ENCODE measurements at places on chromosomes 16 and 17. TPM values are rescaled to one million over a fixed set of nuclear protein-coding genes. Genes with fewer than 3 reads are reported as not detected.

DNA sequence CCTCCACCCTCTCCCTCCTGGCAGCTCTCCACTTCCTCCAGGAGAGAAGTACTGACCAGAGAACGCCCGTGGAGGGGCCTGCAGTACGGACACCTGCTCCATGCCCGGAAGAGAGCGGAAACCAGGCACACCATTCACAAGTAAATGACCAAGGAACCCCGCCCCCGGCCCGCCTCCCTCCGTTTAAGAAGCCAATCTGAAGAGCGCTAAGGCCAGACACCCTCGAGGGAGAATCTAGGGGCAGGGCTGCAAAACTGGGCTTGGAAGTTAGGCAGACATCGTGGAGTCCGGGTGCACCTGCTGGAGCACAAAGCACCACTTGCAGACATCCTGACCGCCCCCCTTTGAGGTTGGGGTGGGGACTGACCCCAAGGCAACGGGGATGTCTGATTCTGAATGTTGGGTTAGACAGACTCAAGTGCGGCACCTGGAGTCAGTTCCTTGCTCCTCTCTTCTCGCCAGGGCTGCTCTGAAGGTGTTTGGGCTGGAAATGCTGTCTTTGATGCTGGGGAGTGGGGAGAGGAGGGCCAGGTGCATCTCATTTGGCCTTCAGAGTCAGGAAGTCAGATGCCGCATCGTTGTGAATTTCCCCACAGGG lies 964 bp upstream of the FAAP100 start:
- DNase-seq, result peak; percentile 55

- DNase-seq, result no peak
Measured at GRCh38 chr16:49498666-49499413, 125.2 kb downstream of the C16orf78 start.

DNA sequence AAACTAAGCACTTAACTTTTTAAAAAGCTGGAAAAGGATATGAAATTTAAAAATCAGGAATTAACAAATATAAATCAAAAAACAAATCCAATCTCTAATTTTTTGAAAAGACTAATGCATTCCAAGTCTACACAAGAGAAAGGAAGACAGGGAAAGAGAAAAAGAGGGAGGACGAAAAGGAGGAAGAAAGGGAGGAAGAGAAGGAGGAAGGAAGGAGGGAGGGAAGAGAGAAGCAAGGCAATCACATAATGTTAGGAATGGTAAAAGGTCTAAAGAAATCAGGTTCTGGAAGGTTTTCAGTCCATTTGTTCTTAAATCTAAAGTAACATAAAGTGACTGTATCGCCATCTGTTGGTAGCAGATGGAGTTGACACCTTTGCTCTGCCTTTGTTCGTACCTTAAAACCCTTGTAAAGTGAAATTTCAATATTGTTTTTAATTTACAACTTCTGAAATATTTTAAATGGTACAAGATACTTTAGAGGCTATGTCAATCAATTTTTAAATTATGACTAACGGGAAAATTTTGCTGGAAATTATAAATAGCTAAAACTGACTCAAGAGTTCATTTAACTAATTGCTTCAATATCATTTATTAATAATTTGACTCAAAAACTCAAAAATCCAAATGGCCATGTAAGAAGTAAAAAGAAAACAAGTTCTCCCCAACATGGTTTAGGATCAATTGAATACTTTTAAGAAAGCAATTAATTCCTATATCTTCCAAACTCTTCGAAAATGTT lies 20.4 kb upstream of the CDYL2 start:
- peak; percentile 79 for DNase-seq

Gene CRAMP1
- total RNA-seq, result 49.8 TPM

Gene ANKS4B
- total RNA-seq, result not detected

DNA sequence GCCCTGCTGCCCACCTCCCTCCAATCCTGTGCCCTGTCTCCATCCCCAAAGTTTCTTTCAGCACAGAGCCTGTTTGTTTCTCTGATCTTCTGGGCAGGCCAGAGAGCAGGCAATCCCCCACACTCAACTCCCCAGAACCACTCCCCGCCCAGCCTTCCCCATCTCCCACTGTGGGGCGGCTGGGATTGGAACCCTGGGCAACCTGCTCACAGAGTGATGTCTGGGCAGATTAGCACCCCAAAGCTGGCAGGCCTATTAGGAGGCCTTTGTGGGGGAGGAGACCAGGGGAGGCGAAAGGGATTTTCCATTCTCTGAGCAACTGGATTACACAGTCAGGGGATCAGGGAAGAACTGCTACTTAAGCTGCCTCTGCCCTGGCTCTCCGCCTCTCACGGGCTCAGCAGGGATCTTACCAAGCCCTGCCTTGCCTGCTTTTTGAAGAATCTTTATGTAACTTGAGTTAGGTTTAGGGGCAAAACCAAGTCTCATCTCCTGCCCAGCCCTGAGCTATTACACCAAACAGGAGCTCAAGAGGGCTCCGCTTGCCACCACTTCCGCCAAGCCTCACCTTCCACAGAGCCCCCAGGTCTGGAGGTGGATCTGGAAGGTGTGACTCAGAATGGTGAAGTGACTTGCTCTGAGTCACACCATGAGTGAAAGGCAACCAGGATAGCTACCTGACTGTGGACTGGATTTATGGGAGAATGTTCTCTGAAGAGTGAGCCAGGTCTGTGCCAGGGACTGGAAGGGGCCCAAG lies 16.0 kb upstream of the LHX1 start:
- DNase-seq, result no peak

Gene CLDN7
- 0.99 TPM for total RNA-seq

DNA sequence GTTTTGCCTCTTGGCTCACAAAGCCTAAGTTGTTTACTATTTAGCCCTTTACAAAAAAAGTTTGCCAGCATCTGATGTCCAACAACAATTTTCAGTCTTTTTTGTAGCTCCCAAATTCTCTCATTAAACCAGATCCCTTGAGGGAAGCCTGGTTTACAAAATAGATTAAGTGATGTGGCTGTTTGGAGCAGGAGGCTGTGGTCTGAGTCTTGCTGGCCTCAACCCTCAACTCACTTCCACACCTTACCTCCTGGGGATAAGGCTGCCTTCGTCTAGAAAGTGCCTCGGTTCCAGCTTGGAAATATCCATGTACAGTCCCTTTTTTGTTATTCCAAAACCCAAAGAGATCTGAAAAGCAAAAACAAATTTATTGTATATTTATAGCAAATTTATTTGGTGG lies 138.4 kb downstream of the WWOX start:
- DNase-seq, result no peak

DNA sequence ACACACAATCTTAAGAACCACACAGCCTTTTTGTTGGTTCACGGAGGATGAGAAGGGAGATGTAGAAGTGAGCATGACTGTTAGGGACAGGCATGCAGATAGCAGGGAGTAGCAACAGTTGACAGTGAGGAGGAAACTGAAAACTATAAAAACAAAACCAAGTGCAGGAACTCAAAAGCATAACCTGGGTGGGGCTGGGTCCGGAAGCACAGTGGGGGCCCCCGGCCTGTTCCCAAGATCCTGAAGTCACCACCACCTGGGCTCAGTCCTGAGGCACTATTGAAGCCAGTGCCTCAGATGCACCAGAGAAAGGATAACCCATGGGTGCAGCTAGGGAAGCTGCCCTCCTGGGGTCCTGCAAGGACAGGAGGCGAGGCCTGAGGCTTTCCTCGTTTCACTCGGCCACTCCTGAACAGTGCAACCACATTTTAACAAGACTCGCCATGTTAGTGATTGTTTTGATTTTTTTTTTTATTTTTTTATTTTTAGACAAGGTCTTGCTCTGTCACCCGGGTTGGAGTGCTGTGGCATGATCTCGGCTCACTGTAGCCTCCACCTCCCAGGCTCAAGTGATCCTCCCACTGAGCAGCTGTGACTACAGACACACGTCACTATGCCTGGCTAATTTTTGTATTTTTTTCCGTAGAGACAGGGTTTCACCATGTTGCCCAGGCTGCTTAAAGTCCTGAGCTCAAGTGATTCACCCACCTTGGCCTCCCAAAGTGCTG lies 27.7 kb upstream of the CBX4 start:
- DNase-seq, result no peak

- no peak for DNase-seq
Measured at GRCh38 chr17:48752399-48753288, 24.1 kb upstream of the HOXB13 start.

- no peak for DNase-seq
Measured at GRCh38 chr17:59356543-59357218, 25.2 kb downstream of the YPEL2 start.

DNA sequence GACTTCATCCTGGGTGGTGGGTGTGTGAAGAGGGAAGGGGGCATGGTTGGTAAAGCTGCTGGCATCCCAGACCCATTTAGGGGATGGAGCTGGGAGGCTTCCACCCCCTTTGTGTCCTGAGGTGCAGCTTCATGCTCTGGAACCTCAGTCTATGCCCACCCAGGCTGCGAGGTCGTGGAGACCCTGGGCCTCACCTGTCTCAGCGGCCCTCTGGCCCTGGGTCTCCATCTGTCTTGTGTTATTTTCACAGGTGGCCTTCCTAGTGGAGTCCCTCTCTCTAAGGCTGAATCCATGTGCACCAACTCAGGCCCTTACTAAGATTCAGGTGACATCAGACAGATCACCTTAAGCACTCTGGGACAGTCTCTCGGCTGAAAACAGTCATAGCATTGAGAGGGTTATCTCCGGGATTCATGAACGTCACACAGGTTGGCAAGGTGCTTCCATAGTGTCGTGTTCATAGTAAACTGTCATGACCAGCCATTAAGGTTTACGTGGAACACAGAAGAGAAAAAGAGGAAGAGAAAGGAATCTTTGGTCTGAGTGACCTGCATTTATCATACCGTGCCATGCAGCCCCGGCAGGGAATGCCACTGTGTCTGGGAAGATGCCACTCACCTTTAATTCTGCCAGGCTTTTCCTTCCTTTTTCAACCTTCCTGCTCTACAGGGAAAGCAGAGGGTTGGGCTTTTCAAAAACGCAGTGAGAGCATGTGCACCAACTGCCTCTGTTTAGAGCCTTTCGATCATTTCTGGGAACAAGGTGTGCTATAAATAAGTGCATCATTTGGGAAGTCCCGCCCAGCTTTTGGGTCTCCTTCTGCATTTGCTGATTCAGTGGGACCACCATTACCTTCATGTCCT lies 4.5 kb upstream of the FOXL1 start:
- DNase-seq, result no peak

Gene CNGB1
- total RNA-seq, result not detected

GRCh38 chr16:24088767-24089166 lies 167.4 kb upstream of the CACNG3 start:
- no peak for DNase-seq

Gene CCL17
- not detected for total RNA-seq

DNA sequence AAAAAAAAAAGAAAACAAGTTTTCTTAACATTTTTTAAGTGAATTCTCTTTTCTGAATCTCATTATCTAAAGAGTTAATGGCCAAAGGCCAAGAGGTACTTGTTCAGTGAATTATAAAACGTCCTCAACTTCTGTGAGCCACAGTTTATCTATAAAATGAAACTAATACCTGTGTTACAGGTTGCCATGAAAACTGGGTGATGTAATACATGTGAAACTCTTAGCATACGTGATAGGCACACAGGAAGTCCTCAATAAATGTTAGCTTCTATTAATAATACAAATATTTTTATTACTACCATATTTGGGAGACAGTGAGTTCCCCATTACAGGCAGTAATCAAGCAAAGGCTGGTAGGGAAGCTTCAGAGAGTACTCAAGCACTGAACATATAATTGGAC lies 13.5 kb upstream of the INPP5K start:
- DNase-seq, result no peak

DNA sequence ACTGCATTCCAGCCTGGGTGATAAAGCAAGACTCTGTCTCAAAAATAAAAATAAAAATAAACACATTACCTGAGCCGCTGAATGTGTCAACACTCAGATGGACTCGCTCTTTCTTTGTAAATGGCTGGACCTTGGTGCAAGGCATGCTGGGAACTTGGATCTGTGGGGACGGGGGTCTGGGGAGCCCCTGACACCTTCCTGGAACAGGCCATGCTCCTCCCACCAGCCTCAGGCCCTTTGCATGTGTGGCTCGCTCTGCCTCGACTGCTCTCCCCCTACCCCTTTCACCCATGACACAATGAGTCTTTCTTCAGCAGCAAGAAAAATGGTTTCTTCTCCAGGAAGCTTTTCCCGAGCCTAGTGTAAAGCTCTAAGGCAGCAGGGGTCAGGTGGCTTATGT lies 94.0 kb upstream of the CDH5 start:
- DNase-seq, result no peak

DNA sequence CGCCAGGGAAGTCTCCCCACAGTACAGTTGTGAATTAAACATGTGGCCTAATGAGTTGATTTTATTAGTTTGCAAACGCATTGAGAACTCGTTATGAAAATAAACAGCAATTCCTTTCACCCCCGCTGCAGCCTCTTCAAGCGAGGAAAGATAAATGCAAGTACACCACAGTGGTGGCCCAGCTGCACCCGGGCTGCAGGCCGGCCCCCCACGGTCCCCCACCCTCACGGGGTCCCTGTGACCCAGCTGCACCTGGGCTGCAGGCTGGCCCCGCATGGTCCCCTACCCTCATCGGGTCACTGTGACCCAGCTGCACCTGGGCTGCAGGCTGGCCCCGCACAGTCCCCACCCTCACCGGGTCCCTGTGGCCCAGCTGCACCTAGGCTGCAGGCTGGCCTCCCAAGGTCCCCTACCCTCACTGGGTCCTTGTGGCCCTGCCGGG lies 32.2 kb downstream of the SDK2 start:
- DNase-seq, result no peak

DNA sequence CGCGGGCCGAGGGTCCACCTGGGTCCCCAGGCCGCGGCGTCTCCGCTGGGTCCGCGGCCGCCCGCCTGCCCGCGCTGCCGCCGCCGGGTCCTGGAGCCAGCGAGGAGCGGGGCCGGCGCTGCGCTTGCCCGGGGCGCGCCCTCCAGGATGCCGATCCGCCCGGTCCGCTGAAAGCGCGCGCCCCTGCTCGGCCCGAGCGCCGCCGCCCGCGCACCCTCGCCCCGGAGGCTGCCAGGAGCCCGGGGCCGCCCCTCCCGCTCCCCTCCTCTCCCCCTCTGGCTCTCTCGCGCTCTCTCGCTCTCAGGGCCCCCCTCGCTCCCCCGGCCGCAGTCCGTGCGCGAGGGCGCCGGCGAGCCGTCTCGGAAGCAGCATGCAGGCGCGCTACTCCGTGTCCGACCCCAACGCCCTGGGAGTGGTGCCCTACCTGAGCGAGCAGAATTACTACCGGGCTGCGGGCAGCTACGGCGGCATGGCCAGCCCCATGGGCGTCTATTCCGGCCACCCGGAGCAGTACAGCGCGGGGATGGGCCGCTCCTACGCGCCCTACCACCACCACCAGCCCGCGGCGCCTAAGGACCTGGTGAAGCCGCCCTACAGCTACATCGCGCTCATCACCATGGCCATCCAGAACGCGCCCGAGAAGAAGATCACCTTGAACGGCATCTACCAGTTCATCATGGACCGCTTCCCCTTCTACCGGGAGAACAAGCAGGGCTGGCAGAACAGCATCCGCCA lies 504 bp downstream of the FOXC2 start:
- DNase-seq, result peak; percentile 28

DNA sequence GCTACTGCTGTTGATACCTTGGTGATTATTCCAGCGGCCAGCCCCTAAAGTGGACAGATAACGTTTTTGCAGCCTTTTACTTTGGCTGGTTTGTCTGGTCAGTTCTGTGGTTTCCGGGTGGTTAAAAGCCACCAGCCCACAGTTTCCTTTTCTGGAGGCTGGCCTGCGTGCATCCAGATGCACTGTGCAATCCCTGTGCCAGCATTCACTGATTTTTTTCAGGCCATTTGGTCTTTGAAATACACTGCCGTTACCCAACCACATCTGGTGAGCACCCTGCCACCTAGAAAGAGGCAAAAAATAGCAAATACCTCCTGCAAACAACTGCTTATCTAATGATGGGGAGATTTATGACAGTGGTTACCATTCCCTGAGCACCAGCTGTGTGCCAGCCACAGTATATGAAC lies 797 bp downstream of the NUDT7 start:
- DNase-seq, result peak; percentile 32
